ENCODE measurements at places on chromosomes 7 and 10.

- peak; percentile 97 for DNase-seq
Measured at GRCh38 chr7:105776068-105776790, 100.2 kb downstream of the ATXN7L1 start.

- DNase-seq, result no peak
Measured at GRCh38 chr10:69406816-69407580, 9.7 kb downstream of the TACR2 start.

DNA sequence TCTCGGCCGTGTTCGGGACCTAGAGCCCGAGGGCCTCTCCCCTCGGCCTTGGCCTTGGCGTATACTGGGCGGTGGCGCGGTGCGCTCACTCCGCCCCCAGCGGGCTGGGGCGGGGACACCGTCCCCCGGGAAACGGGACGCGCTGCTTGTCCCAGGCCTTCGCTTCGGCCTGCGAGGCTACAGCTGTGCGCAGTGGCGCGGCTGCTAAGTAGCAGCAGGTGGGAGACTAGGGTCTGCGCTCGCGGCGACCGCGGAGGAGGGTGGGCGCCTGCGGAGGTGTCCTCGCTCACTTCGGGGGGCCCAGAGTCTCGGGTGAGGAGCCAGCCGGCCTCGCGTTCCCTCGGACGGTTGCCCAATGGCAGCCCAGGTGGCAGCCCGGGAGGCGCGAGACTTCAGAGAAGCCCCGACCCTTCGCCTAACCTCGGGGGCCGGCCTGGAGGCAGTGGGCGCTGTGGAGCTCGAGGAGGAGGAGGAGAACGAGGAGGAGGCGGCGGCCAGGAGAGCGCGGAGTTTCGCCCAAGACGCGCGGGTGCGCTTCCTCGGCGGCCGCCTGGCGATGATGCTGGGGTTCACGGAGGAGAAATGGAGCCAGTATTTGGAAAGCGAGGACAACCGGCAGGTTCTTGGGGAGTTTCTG, at the start of gene DNAH11:
Gene DNAH11, plus strand, starts transcription at position 149 of the 637 bp plus-strand sequence. Its CDS starts 207 bp downstream, at position 356.
- DNase-seq, result peak; percentile 14

- DNase-seq, result peak; percentile 74
Measured at GRCh38 chr10:3740157-3740871, 44.7 kb downstream of the KLF6 start.

- DNase-seq, result no peak
Measured at GRCh38 chr7:71221549-71221948, 89.6 kb downstream of the GALNT17 start.
